Heart right ventricle (tissue), 16 donors: ENCODE measurements at places on chromosomes 5 and 9. TPM values are rescaled to one million over a fixed set of nuclear protein-coding genes. Genes with fewer than 3 reads are reported as not detected.

DNA sequence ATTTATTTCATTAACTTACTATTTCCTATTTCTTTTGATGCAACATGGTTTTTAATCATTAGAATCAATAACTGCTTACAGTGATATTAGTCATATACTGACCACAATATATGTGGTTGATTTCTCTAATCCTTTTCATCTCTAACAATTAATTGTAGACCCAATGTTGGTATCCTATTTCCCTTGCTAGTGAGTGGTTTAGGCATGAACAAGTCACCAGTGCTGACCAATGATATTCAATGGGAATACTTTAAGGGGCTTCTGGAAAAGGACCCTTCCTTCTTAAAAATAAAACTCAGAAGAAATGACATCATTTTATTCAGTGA lies 672.4 kb upstream of the GRAMD2B start:
- no peaks in the 10 kb centered on the region for H3K4me1 ChIP-seq
- H3K36me3 ChIP-seq, result no peaks in the 10 kb centered on the region
- H3K27ac ChIP-seq, result no peak overlapping the region
- H3K4me3 ChIP-seq, result no peak overlapping the region
- H3K27me3 ChIP-seq, result no peaks in the 10 kb centered on the region
- DNase-seq, result no peak

NSG2 gene
- 0.28 TPM for total RNA-seq

- H3K4me1 ChIP-seq, result no peaks in the 10 kb centered on the region
- DNase-seq, result no peak
- H3K36me3 ChIP-seq, result no peaks in the 10 kb centered on the region
- no peaks in the 10 kb centered on the region for H3K27me3 ChIP-seq
- H3K4me3 ChIP-seq, result no peak overlapping the region
- H3K27ac ChIP-seq, result no peak overlapping the region
Measured at GRCh38 chr9:73327149-73327548, 175.5 kb downstream of the ANXA1 start.

DNA sequence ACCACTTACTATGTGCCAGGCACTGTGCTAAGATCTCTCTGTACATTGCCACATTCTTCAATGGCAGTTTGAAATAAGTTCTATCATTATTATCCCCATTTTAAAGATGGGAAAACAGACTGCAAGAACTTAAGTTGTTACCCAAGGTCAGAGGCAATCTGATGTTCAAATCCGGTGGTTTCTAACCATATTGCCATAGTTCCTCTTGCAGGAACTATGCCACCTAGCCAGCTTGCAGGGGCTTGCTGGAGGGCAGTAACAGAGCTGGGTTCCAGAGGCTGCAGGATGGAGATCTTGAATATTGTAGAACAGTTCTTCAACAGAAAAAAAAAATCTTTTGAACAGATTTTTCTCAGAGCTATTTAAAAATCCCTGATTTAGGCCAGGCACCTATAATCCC lies 71.8 kb upstream of the TNFAIP8 start:
- no peak overlapping the region for H3K27ac ChIP-seq
- H3K4me3 ChIP-seq, result no peak overlapping the region
- H3K27me3 ChIP-seq, result no peaks in the 10 kb centered on the region
- no peaks in the 10 kb centered on the region for H3K36me3 ChIP-seq
- no peak for DNase-seq

REEP2 gene
- 10.6 TPM for total RNA-seq

- H3K36me3 ChIP-seq, result no peaks in the 10 kb centered on the region
- no peaks in the 10 kb centered on the region for H3K4me1 ChIP-seq
- no peak for DNase-seq
Measured at GRCh38 chr9:110912419-110913291, 125.6 kb downstream of the LPAR1 start.

GRCh38 chr9:1273859-1274258 lies 223.7 kb downstream of the DMRT2 start:
- H3K4me3 ChIP-seq, result no peak overlapping the region
- DNase-seq, result no peak

DNA sequence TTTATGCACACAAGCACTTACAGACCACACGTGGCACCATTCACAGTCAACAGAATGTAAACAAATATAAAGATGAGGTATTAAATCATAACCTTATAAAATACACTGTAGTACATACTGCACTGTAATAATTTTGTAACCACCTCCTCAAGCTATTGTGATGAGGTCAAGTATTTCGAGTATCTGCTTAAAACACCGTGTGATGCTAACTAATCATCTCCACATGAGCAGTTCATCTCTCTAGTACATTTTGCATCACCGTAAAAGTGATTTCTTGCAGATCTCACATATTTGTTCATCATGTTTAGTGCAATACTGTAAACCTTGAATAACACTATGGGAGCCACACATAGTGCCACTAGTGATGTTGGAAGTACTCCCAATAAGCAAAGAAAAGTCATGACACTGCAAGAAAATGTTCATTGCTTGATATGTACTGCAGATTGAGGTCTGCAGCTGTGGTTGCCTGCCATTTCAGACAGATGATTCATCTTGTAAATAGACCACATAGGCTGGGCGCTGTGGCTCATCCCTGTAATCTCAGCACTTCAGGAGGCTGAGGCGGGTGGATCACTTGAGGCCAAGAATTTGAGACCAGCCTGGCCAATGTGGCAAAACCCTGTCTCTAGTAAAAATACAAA lies 44.3 kb downstream of the FOXB2 start:
- H3K27ac ChIP-seq, result no peak overlapping the region
- H3K27me3 ChIP-seq, result no peaks in the 10 kb centered on the region
- no peak overlapping the region for H3K4me3 ChIP-seq
- no peaks in the 10 kb centered on the region for H3K36me3 ChIP-seq
- H3K4me1 ChIP-seq, result no peaks in the 10 kb centered on the region
- DNase-seq, result no peak

- no peaks in the 10 kb centered on the region for H3K36me3 ChIP-seq
- H3K27ac ChIP-seq, result no peak overlapping the region
- no peak for DNase-seq
- H3K4me1 ChIP-seq, result no peaks in the 10 kb centered on the region
Measured at GRCh38 chr5:92749943-92750342, 831.1 kb downstream of the NR2F1-AS1 start.

SLC12A7 gene
- total RNA-seq, result 156 TPM

SMAD5 gene
- 40.8 TPM for total RNA-seq

GRCh38 chr9:125153712-125154367 lies 10.5 kb upstream of the SCAI start:
- H3K36me3 ChIP-seq, result peaks cover 62% of the 10 kb centered on the region
- H3K27ac ChIP-seq, result peak overlapping the region; percentile 13
- H3K4me3 ChIP-seq, result no peak overlapping the region
- peaks cover 5% of the 10 kb centered on the region for H3K4me1 ChIP-seq

DNA sequence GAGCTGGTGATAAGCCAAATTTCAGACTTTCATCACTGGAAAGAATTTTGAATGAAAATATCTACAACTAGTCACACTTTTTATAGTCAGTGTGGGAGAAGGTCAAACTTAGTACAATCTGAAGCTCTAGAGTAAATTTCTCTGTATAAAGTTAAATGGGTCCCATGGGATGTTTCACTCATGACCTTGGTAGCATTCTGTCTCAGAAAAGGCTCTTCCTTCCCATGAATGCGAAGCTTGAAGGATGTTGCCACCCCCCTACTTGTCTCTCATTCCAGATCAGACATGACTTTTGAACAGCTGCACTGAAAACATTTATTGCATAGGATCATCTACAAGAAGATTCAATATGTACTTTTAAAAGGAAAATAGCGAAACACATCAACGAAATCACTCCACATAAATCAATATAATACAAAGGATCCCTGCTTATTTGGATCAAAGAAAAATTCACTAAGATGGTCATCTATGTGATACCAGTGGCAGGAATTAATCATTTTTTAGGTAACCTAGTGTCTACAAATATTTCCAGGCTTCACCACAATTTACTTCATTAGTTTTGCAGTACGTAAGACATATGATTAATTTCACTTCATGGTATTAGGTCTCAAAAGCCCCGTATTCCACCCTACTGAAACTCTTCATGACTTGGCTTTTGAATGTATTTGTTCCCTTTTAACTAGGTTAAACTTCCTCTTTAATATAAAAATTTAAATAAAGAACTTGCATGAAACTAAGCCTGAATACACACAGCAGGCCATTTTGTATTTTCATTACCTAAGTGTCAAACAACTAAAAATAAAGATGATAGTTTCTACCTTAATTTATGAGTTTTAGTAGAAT lies 4.4 kb downstream of the ST8SIA4 start:
- H3K27ac ChIP-seq, result no peak overlapping the region
- no peak overlapping the region for H3K4me3 ChIP-seq
- H3K36me3 ChIP-seq, result no peaks in the 10 kb centered on the region

DNA sequence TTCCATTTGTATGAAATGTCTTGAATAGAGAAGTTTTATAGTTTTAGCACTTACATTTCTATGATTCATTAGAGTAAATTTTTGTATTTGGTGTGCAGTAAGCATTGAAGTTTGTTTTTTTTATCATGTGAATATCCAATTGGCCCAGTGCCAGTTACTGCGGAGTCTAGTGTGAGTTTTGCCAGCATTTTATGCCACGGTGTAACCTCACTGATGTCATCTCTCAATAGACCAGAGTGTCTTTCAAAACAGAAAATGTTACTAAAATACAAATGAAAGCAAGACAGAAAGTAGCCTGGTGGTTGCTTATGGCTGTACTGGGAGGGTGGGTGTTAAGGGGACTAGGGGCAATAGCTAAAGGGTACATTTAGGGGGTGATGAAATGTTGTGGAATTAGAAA lies 62.8 kb downstream of the IPPK start:
- peak overlapping the region; percentile 89 for H3K27ac ChIP-seq
- H3K4me3 ChIP-seq, result no peak overlapping the region
- H3K4me1 ChIP-seq, result peaks cover 56% of the 10 kb centered on the region
- no peaks in the 10 kb centered on the region for H3K27me3 ChIP-seq
- no peaks in the 10 kb centered on the region for H3K36me3 ChIP-seq

GRCh38 chr5:138545919-138546562 lies 3.0 kb upstream of the ETF1 start:
- H3K4me1 ChIP-seq, result peaks cover 55% of the 10 kb centered on the region
- H3K36me3 ChIP-seq, result no peaks in the 10 kb centered on the region
- no peak overlapping the region for H3K4me3 ChIP-seq
- no peak overlapping the region for H3K27ac ChIP-seq
- no peaks in the 10 kb centered on the region for H3K27me3 ChIP-seq

- no peak overlapping the region for H3K4me3 ChIP-seq
- no peaks in the 10 kb centered on the region for H3K27me3 ChIP-seq
- no peak overlapping the region for H3K27ac ChIP-seq
- H3K36me3 ChIP-seq, result no peaks in the 10 kb centered on the region
- H3K4me1 ChIP-seq, result no peaks in the 10 kb centered on the region
Measured at GRCh38 chr9:78396087-78396486, 99.2 kb downstream of the PSAT1 start.

GRCh38 chr9:114493521-114494184 lies 11.6 kb downstream of the WHRN start:
- H3K27me3 ChIP-seq, result peaks cover 41% of the 10 kb centered on the region
- DNase-seq, result no peak
- H3K36me3 ChIP-seq, result no peaks in the 10 kb centered on the region
- H3K4me1 ChIP-seq, result no peaks in the 10 kb centered on the region
- no peak overlapping the region for H3K4me3 ChIP-seq
- H3K27ac ChIP-seq, result no peak overlapping the region

DNA sequence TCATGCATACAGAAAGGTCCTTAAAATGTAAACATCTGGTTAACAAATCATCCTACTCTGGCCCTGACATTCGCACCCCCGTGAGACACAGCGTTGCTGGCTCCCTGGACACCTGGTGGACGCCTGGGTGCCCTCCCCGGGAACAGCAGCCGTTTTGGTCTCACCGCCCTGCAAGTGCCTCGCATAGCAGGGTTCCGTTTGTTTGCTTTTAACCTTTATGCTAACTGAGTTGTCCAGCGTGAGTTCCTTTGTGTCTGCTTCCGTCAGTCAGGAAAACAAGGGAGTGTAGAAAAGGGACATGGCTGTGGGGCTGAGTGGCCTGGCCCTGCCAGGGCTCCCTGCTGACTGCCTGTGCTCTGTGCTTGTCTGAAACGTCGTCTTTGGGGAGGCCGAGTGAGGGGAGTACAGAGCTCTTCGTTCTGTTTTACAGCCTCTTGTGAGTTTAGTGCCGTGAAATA lies 91.8 kb upstream of the CACNA1B start:
- H3K4me3 ChIP-seq, result no peak overlapping the region
- H3K36me3 ChIP-seq, result peaks cover 9% of the 10 kb centered on the region
- H3K27ac ChIP-seq, result no peak overlapping the region
- no peaks in the 10 kb centered on the region for H3K4me1 ChIP-seq

DNA sequence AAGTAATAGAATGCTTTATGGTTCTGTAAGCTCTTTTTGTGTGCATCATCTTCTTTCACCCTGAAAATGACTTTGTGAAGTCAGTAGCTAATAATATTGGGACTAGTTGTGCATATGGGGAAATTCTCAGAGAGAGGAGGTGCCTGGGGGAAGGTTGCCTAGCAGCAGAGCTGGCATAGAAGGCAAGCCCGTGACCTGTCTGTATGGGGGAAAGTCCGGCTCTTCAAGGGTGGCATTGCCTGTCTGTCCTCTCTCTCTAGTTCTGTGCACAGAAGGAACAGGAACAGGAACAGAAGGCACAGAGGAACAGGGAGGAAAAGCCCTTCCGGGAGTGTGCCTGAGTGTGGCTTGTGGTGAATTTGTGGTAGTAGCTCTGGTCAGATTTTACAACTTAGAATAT lies 33.1 kb downstream of the SH3GL2 start:
- H3K27me3 ChIP-seq, result no peaks in the 10 kb centered on the region
- H3K4me3 ChIP-seq, result no peak overlapping the region
- peak; percentile 16 for DNase-seq
- no peak overlapping the region for H3K27ac ChIP-seq
- H3K36me3 ChIP-seq, result no peaks in the 10 kb centered on the region

GRCh38 chr9:78958892-78959291 lies 612.9 kb upstream of the TLE4 start:
- no peak overlapping the region for H3K4me3 ChIP-seq
- no peaks in the 10 kb centered on the region for H3K27me3 ChIP-seq
- H3K4me1 ChIP-seq, result no peaks in the 10 kb centered on the region
- H3K36me3 ChIP-seq, result no peaks in the 10 kb centered on the region
- DNase-seq, result no peak

GRCh38 chr9:137891588-137892423 lies 14.2 kb downstream of the CACNA1B start:
- H3K27ac ChIP-seq, result no peak overlapping the region
- H3K36me3 ChIP-seq, result no peaks in the 10 kb centered on the region
- no peaks in the 10 kb centered on the region for H3K4me1 ChIP-seq

DNA sequence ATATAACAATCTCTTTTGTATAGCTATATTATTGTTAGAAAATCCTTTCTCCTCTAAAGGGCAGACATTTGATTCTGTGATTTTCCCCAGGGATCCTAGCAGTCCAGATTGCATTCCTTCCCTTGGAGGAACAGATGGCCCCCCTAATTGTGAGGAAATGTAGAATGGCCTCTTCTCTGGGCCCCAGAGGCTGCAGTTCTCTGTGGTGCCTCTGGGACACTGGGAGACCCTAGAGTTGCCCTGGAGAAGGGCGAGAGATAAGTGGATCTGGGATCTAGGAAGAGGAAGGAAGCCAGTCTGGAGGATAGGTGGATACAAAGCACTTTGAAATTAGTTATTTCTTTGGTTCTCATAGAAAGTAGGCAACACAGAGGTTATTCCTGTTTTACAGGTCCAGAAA lies 1.9 kb upstream of the HINT2 start:
- no peak overlapping the region for H3K27ac ChIP-seq
- H3K4me3 ChIP-seq, result no peak overlapping the region
- peaks cover 33% of the 10 kb centered on the region for H3K4me1 ChIP-seq
- no peaks in the 10 kb centered on the region for H3K27me3 ChIP-seq
- no peak for DNase-seq

SLC28A3 gene
- 0.18 TPM for total RNA-seq
